ENCODE measurements at places on chromosomes 5 and 9.

- no peak for DNase-seq
These were observed 91.9 kb upstream of the PPP1R2B start for GRCh38 chr5:156758011-156758791.

- no peak for DNase-seq
These were observed 88.7 kb downstream of the TRIO start for GRCh38 chr5:14231890-14232289.

DNA sequence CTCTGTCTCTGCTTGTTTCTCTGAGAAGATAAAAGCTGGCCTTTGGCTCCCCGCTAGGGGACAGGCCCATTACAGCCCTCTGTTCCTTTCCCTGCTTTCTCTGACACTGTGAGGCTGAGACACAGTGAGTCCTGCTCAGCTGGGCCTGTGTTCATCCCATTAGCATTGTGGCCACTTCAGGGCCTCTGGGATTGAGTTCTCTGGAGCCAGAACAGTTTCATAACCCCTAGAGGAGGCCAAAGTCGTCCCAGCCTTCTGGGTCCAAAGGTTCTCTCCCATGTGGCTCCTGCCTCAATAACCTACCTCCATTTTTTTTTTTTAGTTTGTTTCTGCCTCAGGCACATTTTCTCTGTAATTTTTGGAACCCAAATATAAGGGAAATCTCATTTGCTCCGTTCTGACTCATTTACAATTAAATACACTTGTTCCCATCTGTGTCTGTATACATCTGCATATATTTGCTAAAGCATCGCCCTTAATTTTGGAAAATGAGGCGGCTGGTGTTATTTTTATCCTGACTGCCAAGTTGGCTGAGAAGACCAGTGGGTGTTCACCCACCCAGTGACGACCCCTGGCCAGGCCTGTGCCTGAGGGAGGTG lies 27.3 kb upstream of the CTNNA1 start:
- no peak for DNase-seq

- DNase-seq: no peak
These were observed 497.6 kb upstream of the CD180 start for GRCh38 chr5:67693956-67694809.

- no peak for DNase-seq
These were observed 16.2 kb downstream of the DIAPH1 start for GRCh38 chr5:141602606-141603005.

GRCh38 chr5:180495292-180495691 lies 1.1 kb downstream of the CNOT6 start:
- DNase-seq: no peak

DNA sequence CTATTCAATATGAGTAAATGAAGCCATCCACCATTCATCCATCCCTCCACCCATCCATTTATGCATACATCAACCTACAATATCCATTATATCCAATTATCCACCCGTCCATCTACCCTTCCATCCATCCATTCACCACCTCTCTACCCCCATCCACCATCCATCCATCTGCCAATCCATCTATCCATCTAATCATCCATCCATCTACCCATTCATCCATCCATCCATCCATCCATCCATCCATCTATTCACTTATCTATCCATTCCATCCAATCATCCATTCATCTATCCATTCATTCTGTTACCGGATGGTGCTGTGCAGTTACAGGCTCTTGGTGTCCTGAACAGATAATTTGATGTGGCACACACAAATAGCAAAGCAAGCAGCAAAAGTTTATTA lies 10.7 kb downstream of the PAEP start:
- no peak for DNase-seq

- peak; percentile 30 for DNase-seq
These were observed 828 bp downstream of the NPR2 start for GRCh38 chr9:35792024-35792813.

DNA sequence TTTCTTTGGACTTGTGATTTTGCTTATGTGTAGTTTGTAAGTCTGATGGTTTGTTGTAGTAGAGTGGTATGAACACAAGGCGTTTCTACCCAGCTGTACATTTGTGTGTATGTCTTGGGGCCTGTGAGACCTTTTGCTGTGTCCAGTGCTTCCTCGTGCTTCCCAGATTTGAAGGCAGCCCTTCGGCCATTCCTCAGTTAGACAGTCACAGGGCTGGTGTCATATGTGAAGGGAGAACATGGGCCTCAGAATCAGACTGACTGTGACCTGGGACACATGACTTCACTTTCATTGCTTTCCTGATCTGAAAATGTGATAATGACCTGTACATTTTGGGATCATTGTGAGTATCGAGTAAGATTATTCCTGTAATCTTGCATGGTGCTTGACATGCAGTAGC lies 140.0 kb downstream of the TRIO start:
- no peak for DNase-seq

GRCh38 chr5:114909424-114909823 lies 260.3 kb downstream of the TRIM36 start:
- DNase-seq: no peak

DNA sequence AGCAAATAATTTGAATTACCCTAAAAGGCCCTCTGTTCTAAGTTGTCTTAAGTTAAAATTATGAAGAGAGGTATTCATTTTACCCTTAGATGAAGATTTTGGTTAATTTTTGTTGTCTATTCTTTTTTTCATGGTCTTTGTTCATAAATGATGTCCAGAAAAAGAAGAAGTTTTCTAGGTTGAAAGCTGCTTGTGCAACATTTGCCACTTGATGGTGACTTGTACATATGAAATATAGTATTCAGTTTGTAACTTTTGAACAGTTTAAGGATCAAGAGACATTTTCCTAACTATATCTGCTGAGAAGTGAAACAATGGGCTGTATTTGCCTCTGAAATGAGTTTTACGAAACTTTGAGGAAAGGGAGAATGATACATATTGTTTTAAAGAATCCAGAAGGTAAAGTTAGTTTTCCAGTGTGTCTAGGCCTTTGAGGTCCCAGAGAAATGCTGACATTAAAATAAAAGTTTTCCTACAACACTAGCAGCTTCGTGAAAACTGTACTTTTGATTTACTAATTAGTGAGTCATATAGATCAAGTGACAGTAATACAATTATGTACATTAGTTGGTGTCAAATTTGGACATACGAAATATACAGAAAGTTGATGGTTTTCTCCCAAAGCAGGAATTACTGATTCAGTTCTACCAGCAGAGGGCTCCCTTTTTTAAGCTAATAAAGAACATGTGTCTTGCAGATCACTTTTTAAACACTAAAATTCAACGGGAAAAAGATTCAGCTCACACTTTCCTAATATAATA lies 70.5 kb downstream of the PIK3R1 start:
- peak; percentile 83 for DNase-seq

- no peak for DNase-seq
These were observed 872.3 kb downstream of the MAT2B start for GRCh38 chr5:164377746-164378145.

DNA sequence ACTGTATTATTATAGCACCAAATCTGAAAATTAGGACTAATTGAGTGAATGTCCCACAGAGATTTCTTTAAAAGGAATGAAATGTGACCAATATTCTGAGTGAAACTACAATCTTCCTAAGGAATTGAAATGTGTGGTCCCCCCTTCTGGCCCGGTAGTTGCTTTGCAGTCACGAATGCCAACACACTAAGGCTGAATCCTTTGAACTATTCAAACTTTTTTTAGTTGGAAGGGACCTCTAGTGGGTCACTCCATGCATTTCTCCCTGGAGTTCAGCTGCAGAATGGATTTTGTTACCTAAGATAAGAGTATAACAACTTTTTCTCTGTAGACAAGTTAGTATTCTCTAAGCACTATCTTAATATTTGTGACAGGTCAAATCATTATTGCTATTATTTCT lies 2.8 kb downstream of the CDH6 start:
- DNase-seq: no peak

- no peak for DNase-seq
These were observed 70.7 kb upstream of the RNF38 start for GRCh38 chr9:36470643-36471290.

DNA sequence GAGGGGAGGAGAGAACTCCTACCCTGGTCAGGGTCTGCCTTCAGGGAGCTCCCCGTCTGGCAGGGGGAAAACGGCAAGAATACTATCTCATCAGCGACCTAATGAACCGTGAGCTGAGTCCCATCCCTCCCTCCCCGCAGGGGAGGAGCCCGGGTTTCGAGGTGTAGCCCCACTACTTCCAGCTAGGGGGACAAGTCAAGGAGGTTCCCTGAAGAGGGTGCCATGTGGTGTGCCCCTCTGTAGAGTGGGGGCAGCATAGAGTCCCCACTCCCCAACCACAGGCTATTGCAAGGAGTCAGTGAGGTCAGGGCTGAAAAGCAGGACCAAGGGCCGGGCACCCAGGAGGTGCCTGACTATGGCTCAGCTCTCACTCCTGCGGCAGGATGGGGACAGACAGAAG lies 50.9 kb upstream of the RXRA start:
- no peak for DNase-seq

- no peak for DNase-seq
These were observed 374.0 kb downstream of the NFIB start for GRCh38 chr9:13939701-13940490.

DNA sequence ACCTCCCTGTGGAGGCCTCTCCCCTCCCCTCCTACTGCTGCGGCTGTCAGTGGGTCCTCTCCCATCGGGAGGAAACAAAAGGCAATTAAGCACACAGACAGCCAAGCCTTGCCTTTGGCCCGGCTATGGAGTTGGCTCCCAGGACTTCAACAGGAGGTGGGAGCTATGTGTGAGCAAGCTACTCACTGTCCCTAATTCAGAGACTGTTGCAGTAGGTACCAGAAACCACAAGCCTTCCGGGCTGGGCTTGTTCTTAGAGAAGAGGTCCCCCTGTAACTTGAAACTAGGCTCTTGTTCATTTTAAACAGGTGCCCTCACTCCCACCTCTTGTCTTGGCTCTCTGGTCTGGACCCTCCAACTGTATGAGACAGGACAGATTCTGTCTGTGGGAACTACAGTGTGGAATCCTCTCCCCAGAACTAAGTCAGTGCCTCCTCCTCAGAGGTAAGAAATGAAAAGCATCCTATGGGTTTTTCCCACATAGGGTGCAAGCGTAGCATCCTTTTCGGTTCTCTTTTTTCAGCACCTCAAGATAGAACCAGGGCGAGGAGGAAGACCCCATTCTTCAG lies 561.1 kb downstream of the EBF1 start:
- no peak for DNase-seq

DNA sequence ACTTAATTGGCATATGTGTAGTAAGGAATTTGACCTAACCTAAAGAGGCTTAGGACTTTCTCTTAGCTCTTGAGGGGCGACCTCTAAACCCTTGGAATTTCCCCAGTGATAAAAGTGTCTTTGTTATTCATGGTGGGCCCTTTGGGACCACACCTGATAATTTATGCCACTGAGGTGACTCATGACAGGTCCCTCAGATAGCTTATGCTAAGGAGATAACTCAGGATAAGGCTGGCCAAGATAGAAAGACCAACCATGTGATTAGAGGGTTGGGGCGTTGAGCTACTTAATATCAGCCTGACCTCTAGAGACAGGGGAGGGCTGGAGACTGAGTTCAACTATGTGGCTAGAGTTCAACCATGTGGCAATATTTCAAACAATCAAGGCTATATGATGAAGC lies 218.1 kb downstream of the AP3B1 start:
- DNase-seq: no peak

DNA sequence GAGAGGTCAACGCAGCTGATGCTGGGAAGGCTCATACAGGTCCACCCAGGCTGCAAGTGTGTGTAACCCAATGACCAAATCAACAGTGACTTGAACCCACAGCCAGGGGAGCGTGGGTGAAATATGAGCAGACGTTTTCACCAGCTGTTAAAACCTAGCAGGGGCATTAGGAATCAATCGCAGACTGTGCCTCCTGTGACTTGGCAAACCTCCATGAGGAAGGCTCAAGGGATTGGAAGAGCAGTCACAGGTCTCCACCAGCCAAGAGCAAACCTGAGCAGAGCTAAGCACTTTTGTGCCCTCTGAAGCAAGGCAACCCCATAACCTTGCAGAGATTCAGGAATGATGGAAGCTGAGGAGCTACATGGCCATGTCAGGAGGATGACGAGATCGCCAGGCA lies 25.5 kb downstream of the INSYN2B start:
- DNase-seq: no peak
